ENCODE measurements at places on chromosomes 1 and 21.

DNA sequence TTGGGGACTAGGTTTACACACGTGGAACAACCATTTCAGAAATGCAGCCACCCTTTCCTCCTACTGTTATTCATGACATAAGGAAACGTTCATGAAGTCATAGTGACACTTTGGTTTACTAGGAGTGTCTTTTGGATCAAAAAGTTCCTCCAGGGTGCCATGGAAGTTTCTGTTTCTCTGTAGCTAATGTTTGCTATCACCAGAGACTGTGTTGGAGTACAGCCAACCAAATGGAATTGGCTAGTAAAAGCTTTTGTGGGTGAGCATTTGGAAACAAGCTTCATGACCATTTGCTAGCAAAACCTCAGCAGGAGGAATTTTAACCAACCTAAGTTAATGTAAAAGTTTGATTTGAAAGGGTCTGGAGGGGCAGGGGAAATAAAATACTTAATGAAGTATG lies 43.9 kb upstream of the ADGRL2 start:
- no peak for DNase-seq

GRCh38 chr1:43348343-43348808 lies 10.4 kb upstream of the CDC20 start:
- DNase-seq: no peak

DNA sequence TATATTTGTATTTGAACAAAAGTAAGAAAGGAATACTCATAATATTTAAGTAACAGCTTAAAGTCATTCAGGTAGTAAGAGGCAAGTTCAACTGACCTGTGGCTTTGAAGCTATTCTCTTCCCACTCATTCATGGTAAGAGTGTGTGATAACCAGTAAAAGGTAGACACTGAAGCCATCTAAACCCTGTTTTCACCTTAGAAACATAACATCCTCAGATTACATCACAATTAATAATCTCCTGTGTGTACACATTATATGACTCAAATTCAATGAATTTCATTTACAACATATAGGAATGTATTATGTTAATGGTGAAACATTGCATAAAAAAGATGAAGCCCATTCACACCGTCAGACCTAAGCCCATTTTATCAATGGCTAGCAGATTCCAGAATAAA lies 364.8 kb upstream of the SNX7 start:
- DNase-seq: no peak

GRCh38 chr1:207397525-207397926 lies 56.6 kb upstream of the CR2 start:
- DNase-seq: no peak

DNA sequence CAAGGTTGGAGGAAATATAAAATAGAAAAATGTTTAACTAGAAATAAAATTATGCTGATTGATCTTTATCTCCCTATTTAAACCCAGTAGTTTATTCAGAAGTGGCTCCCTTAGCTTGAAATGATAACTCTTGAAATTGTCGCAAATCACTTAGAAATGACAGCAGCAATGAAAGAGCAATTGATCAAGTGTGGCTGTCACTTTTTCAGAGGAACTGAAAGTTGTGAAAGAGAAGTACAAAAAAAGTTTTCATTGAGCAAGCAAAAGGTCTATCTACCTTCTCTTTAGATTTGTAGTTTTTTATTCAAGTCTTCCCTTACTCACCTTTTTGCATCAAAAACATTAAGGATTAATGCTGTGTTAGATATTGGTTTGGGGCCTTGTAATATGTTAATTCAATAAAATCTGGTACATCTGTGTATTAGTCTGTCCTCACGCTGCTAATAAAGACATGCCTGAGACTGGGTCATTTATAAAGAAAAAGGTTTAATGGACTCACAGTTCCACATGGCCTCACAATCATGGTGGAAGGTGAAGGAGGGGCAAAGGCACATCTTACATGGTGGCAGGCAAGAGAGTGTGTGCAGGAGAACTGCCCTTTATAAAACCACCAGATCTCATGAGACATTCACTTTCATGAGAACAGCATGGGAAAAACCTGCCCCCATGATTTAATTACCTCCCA lies 48.3 kb downstream of the LRRC8C start:
- no peak for DNase-seq

- DNase-seq: no peak
Observed at GRCh38 chr1:225851805-225852204, 30.4 kb downstream of the TMEM63A start.

GRCh38 chr1:198529414-198529813 lies 11.1 kb downstream of the ATP6V1G3 start:
- DNase-seq: peak; percentile 44

DNA sequence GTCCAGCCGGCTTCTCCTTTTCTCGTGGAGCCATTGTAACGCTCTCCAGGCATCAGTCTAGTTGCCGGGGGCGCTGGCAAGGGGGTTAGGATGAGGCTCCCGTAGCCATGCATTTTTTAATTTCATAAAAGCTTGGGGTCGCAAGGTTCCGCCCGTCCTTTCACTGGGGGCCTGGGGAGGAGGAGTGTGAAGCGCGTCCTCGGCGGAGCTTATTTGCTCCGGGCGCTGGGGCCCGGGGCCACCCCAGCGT lies 1.6 kb downstream of the ADGRL2 start:
- DNase-seq: no peak

GRCh38 chr1:209876078-209876800 lies 48.5 kb downstream of the UTP25 start:
- no peak for DNase-seq

GRCh38 chr1:209590405-209590804 lies 6.9 kb downstream of the CAMK1G start:
- no peak for DNase-seq

DNA sequence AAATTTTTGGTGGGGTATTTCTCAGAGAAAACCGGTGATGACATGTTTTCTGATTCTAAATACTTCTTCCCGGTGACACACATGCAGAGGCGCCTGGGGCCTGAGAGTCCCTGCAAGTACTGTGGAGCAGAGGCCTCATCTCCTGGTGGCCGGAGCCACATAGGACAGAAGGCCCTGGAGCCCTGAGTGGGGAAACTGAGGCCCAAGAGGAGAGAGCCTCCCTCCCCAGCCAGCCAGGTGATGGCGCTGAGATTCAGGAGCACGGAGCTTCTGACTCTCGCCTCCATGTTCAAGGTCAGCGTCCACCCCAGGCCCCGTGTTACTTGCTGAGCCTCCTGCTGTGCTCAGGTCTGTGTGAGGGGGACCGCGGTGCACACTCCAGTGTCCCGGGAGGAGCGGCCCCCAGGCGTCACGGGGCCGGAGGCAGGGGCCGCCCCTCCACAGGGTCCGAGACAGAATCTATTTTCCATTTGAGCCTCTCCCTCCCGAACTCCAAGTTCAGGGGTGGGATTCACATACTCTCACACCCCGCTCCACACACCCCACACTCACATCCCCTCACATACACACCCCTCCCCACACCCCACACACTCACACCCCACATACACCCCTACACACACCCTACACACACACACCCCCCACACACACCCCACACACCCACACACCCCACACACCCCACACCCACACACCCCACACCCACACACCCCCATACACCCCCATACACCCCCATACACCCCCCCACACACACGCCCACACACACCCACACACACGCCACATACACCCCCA lies 43.8 kb downstream of the SLX9 start:
- no peak for DNase-seq

DNA sequence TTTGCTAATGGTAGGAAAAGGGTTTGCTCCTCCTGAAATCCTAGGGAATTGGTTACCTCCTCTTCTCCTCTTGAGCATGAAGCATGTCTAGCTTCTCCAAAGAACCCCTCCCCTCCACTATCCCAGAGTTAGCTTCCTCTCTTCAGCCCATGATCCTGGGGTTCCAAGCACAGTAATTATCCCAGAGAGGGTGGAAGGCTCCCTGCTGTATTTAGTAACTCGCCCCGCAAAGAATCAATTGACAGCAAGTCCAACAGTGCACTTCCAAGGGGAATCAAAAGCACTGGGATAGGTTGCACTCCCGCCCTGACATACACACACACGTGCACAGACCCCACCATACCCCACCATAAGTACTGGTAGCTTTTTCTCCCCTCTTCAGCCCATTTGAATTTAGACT lies 3.1 kb downstream of the S100A8 start:
- DNase-seq: no peak

DNA sequence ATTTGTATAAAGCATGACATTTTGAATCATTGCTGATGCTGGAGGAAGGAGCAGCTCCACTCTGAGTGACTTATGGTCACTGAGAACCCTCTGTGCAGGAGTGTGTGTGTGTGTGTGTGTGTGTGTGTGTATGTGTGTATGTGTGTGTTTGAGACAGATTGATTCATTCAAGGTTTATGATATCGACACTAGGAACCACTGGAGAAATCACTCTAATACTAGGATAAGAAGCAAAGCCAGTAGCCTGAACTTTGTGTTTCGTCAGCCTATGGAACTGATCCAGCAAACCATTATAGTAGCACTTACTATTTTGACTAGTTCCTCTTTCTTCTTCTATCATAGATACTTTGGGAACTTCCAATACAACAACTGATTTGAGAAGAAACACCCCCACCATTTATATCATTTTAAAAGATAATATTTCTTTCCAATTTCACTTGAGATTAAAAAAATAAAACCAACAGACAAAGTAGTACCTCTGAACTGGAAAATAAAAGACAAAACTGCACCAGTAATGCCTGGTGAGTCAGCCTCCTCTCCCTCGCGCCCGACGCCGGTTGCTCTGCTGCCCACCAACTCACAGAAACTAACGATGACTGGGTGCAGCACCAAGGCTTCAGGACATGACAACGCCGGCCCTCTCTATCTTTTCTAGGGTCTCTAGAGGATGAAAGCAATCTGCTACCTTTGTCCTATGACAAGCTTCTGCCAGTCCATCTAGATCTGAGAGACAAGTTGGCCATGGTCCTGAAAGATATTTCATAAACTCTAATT lies 20.9 kb downstream of the SLAMF1 start:
- DNase-seq: no peak

DNA sequence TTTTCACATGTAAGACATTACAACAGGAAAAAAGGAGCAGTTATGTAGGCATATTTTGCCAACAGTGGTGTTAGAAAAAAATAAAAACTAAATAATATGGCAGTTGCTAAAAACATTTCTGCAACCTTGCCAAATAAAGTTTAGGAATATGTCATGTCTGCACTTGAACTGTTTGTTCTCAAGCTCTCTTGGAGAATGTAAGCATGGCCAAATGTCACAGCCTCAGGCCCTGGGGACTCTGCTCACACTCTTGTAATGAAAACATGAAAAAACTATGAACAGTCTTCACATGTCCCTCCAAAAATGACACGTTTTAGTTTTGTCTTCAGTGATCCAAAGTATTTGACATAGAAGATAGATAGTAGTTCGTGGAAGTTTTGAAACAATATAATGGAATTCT lies 753.3 kb downstream of the LTN1 start:
- DNase-seq: no peak

GRCh38 chr1:184791550-184791900 lies 36.9 kb upstream of the EDEM3 start:
- DNase-seq: no peak

DNA sequence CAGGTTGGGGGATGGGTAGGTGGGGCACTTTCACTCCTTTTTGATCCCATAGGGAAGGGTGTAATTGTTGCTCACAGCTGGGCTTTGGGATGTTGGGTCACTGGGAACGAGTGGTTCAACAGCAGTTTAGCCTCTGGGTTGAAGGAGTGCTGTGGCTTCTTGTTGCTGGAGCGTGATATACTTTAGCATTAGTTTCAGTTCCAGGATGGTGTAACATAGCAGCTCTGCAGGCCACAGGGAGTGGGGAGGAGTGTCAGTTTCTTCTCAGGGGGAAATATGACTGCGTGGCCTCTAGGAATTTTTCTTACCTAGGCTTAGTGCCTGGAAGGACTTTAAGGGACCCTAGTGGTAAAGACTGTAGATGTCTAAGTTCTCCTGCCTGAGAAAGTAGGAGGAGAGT lies 1105.3 kb upstream of the TMPRSS15 start:
- no peak for DNase-seq

DNA sequence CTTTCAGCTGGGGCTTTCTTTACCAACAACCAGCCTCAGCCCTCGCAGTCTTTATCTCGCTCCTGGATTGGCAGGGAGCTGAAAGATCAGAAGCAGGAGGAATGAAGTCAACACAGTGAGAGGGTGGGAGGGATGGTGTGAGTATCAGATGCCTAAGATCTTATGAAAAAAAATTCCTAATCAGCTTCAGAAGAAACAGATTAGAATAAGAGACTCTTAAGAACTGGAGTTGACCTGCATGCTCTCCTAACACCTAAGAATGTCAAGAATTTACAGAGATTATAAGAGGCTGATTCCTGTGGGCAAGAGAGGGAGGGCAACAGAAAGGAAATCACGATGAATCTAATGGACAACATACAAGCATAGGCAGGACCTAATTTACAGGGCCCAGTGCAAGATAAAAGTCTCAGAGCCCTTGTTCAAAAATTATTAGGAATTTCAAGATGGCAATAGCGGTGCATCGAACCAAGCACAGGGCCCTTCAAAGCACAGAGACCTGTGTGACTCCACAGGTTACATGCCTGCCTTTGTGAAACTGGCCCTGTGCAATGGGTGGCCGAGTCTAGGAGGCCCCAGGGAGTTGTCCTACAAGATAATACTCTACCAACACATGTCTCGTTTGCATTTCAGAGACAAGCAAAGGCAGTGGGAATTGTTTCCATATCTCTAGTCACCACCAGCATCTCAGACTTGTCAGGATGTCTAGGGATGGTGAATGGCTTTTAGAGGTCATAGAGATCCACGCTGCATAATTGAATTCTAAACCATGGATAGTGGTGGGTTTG lies 65.3 kb upstream of the PPP2R5A start:
- DNase-seq: no peak

GRCh38 chr21:25956993-25957714 lies 213.4 kb downstream of the APP start:
- DNase-seq: no peak

GRCh38 chr1:160776178-160776577 lies 19.8 kb upstream of the LY9 start:
- no peak for DNase-seq

- DNase-seq: no peak
Observed at GRCh38 chr1:218284377-218284916, 646 bp upstream of the RRP15 start.

DNA sequence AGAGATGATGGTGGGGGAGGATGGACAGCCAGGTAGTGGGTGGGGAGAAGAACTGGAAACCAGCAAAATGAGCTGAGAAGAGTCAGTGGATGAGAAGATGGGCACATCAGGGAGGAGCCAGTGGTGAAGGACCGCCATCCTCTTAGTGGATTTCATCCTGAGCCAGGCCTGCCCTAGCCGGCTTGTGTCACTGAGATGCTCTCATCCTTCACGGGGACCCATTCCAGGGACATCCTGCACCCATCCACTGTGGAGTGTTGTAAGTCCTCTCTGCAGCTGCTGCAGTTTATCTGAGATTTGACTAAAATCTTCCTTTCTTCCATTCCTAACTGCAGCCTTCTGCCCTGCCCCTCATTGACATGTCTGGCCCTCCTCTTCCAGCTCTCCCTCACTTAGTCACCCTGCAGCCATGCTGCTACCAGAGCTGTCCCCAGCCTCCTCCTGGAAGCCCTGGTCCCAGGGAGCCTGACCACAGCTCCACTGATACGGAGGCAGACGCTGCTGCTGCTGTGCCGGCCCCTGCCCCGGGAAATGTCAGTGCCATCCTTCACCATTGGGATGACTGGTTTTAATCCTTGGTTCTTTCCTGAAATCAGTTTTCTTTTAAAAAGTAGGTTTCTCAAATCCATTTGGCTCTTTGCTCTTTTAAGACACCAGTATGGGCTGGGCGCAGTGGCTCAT lies 33.2 kb downstream of the STUM start:
- no peak for DNase-seq

GRCh38 chr1:35111106-35111505 lies 31.9 kb downstream of the ZMYM1 start:
- no peak for DNase-seq

- no peak for DNase-seq
Observed at GRCh38 chr1:167114725-167115124, 20.9 kb downstream of the STYXL2 start.
